ENCODE measurements at places on chromosomes 1 and 21.
A peak's percentile ranks its signal among the peaks of the same experiment; 100 is the strongest.

DNA sequence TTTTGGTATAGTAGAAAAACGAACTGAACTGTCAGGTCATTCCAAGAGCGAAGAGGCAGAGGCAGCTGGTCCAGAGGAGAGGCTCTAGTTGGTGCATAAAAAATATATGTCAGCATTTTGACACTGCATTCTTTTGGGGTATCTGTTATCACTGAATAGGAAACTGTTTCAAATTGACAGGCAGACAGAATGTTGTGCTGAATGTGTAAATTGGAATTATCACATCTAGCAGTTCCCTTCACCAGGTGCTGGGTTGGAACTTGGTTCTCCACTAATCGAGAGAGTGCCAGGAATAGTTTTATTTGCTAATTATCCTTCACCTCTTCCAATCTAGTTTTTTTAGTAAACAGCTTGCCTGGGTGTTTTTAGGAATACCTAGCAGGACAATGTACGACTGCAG lies 52.2 kb downstream of the ADGRL2 start:
- no peak for DNase-seq

- no peak for DNase-seq
These were observed 1.2 kb downstream of the HSPG2 start for GRCh38 chr1:21935891-21936365.

GRCh38 chr21:22191581-22191980 lies 1193.4 kb downstream of the NCAM2 start:
- no peak for DNase-seq

GRCh38 chr21:44594406-44594916 lies 2.2 kb upstream of the KRTAP10-6 start:
- no peak for DNase-seq

GRCh38 chr1:37655274-37655673 lies 20.6 kb upstream of the RSPO1 start:
- DNase-seq: no peak

GRCh38 chr1:89273324-89273778 lies 691 bp upstream of the GBP5 start:
- no peak for DNase-seq

DNA sequence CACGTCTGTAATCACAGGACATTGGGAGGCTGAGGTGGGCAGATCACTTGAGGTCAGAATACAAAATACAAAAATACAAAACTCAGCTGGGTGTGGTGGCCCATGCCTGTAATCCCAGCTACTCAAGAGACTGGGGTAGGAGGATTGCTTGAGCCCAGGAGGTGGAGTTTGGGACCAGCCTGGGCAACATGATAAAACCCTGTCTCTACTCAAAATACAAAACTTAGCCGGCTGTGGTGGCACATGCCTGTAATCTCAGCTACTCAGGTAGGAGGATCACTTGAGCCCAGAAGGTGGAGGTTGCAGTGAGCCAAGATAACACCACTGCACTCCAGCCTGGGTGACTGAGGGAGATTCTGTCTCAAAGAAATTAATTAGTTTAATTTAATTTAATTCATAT lies 6.5 kb upstream of the ITLN1 start:
- DNase-seq: no peak

DNA sequence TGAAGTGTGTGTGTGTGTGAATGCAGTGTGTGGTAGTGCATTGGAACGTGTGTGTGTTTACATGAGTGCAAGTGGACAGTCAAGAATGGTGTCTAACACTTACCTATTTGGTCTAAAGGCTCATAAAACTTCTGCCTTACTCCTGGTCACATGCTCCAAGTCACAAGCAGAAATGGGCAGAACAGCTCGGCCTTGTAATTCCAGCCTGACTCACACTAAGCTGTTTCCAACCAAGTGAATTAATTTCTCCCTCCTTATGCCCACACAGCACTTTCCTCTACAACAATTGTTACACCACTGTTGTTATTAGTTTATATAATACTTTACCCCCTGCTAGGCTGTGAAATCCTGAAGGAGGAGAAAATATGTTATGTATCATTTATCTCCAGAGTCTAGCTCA lies 43.8 kb downstream of the DDR2 start:
- no peak for DNase-seq

DNA sequence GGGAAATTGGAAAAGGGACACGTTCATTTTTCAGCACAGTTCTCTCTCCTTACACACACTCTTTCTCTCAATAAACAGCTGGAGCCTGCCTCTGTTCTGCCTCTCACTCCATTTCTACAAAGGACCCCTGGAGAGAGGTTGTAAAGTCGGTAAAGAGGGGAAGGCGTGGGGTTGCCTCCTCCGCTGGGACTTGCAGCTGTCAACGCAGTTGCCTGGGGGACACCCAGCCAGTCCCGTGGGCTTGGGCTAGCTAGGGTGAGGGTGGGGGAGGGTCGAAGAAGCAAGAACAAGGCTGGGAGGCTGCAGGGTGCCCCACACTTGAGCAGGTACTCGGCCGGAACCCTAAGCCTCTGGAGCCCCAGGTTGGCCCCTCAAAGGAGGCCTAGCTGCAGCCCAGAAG lies 27.6 kb downstream of the C1orf216 start:
- DNase-seq: peak; percentile 76

- no peak for DNase-seq
These were observed 57.3 kb downstream of the DRAM2 start for GRCh38 chr1:111082421-111083203.

DNA sequence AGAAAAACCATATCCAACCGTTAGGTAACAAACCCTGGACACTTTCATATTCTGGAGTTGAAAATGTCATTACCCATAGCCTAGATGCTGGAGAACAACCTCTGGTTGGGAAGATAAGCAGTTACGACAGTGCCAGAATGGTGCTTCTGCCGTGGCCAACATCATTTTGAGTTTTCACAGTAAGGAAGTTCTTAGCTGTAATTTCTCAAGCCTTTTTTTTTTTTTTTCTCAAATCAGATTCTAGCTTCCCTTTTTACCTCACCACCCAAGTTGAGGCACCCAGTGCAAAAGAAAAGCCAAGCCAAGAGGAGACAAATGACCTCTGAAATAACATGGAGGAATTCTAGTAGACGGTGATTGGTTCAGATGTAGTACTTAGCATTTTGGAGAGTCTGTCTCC lies 21.8 kb downstream of the PPT1 start:
- no peak for DNase-seq

GRCh38 chr1:207084232-207084631 lies 4.4 kb upstream of the C4BPB start:
- no peak for DNase-seq

- DNase-seq: no peak
These were observed 69.0 kb downstream of the PGM1 start for GRCh38 chr1:63662056-63662836.

DNA sequence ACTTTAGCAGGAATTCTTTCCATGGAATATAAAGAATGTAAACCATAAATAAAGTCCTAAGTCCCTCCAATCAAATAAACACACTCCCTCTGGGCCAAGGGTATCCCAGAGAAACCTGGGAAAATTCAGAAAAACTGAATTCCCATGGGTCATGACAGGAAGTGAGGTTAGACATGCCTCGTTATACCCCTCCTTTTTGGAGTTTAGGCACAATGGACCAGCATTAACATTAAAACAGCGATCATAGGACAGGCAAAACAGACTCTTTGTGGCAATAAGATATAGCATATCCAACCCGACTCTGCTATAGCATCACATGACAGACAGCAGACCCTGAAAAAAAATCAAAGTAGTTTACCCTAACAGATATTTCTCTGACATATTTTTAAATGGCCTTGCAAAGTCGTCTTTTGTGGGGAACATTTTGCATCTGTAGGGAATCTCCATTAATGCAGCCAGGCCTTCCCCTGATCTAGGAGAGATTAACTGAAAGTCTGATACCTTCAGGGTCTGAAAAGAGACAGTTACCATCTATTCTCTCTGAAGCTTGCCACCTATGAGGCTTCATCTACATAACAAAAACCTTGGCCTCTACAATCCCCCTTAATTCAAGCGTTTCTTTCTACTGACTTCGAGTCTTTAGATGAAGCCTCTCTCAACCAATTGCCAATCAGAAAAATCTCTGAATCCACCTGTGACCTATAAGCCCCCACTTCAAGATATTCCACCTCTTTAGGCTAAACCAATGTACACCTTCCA lies 143.0 kb upstream of the KCNK1 start:
- no peak for DNase-seq

DNA sequence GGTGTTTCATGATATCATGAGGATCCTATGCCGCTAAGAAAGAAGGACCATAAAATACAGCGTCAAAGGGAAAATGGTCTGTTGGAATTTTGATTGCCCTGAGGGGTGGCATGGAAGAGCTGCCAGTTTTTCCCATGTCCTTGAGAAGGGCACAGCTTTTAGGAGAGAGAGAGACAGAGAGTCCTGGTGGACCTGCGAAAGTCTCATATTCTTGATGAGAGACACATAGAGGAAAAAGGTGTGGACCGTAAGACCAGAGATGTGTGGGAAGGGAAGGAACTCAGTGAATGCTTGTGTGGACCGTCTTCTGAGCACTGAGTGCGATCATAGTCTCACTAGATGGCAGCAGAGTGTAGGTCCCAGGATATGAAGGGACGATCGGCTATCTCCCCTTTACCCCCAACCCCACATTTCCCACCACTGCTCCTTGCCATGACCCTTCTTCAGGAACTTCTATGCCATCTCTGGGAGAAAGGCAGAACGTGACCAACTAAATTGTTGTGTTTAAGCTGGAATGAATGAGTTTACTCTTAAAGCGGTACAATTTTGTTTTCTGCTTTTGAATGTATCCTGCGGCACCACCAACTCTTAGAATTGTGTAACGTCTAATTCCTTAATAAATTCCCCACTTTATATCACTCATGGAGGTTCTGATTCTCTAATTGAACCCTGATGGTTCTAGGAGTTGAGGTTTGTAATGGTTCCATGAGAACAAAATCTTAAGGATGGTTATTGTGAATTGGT lies 117.7 kb downstream of the CTH start:
- peak; percentile 60 for DNase-seq

- no peak for DNase-seq
These were observed 121.8 kb downstream of the PLA2G4A start for GRCh38 chr1:186950547-186950946.

- DNase-seq: no peak
These were observed 7.4 kb downstream of the GJA4 start for GRCh38 chr1:34800214-34800613.

DNA sequence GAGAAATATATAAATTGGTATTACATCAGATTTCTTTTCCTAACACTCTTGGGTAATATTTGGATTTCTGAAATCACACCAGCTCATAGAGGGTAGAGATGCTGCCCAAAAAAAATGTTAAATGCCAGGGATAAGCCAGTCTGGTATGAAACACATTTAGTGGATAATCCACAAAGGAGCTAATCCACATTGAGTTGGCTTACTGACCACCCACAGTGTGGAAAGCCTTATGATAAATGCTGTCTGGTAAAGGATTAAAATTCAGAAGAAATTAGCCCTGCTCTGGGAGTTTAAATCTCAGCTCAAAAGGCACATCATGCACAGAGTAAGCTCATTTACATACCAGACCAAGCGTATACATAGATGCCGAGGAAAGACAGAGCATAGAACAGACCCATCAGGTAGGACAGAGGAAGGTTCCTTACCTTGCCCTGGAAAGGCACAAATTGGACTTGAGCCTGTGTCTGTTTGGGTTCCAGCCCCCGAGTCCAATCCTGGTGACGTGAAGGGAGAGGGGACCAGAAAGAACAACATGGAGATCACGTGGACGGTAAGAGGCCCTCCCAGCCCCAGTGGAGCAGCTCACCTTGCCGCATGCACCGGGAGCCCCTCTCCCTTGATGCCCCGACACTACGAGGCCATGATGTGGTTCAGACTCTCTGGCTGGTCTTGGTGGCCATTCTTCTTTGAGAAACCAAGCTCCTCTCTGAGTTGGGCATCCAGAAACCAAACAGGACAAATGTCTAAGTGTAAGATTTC lies 62.9 kb upstream of the CNTN2 start:
- DNase-seq: no peak

DNA sequence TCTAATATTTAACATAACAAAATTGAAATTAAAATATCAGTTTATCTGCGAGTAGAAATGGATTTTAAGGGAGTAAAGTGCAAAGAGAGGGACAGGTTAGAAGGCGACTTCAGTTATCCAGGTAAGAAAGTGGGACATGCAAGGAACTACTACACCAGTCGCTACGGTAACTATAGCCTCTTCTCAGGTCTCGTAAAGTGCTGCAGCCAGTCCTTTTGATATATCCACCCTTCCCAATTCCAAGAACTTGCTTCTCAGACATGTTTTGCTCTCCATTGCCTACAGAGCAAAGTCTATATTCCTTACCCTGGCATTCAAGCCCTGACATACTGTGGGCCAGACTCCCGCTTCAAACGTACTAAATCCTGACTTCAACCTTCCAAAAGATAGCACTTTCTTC lies 2.5 kb downstream of the COA7 start:
- no peak for DNase-seq

GRCh38 chr1:27687906-27688305 lies 15.9 kb upstream of the IFI6 start:
- no peak for DNase-seq

- peak; percentile 82 for DNase-seq
These were observed 253.2 kb downstream of the PTPRC start for GRCh38 chr1:198892065-198892464.

- DNase-seq: no peak
These were observed 19.2 kb downstream of the NFIA start for GRCh38 chr1:61101536-61101935.

DNA sequence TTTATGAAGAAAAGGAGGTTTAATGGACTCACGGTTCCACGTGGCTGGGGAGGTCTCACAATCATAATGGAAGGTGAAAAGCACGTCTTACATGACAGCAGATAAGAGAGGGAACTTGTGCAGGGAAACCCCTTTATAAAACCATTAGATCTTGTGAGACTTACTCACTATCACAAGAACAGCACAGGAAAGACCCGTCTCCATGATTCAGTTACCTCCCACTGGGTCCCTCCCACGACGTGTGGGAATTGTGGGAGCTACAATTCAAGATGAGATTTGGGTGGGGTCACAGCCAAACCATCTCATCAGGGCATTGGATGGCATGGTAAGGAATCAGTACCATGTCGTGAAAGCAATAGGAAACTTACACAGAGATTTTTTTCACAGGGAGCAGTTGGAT lies 63.1 kb downstream of the MTR start:
- no peak for DNase-seq

- no peak for DNase-seq
These were observed 102.9 kb downstream of the VAV3 start for GRCh38 chr1:107862064-107862463.

DNA sequence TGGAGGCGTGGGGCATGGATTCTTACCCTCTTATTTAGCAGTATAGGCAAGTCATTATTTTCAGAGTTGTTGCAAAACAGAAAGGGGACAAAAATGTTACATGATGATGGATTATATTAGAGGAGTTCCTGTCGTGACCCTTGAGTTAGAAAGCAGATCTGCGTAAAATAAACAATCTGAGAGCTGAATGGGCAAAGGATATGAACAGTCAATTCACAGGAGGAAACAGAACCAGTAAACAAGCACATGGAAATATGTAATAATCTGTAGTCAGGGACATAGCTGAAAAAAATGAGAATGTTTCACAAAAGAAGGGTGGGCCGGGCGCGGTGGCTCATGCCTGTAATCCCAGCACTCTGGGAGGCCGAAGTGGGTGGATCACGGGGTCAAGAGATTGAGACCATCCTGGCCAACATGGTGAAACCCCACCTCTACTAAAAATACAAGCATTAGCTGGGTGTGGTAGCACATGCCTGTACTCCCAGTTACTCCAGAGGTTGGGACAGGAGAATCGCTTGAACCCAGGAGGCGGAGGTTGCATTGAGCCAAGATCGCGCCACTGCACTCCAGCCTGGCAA lies 20.9 kb downstream of the RCAN1 start:
- no peak for DNase-seq

- DNase-seq: peak; percentile 61
These were observed 99.0 kb downstream of the NFIA start for GRCh38 chr1:61181067-61182038.

GRCh38 chr1:60341274-60341673 lies 267.7 kb upstream of the C1orf87 start:
- DNase-seq: no peak

GRCh38 chr1:37479255-37480124 lies 5.1 kb downstream of the ZC3H12A start:
- DNase-seq: no peak
